ENCODE measurements at places on chromosomes 4 and X. TPM values are rescaled to one million over a fixed set of nuclear protein-coding genes. Genes with fewer than 3 reads are reported as not detected.

DNA sequence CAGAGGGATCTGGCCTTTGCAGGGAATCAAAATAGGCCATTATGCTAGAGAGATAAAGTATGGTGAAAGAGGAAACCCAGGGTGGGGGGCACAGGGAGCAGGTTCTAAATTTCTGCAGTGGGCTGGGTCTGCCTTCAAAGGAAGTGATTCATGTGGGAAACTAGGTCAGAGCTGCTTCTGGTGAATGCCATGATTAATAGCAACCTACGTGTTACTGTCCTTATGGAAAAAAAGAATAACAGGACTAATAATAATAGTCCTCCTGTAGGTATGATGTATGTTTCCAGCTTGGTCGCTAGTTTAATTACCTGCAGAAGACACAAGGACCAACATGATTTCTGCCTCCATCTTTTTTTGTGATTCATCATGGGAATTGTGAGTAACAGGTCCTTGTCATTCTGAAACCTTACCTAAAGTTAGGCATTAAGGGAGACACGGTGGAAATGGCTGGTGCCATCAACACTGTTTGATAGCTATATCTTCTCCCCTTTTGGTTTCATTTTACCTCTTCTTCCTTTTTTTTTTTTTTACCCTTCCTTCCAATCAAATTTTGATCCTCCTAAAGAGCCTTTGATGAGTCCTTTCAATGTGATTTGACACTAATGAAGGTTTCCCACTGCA, 180.4 kb downstream of the CPEB2 start:
- DNase-seq = no peak

DNA sequence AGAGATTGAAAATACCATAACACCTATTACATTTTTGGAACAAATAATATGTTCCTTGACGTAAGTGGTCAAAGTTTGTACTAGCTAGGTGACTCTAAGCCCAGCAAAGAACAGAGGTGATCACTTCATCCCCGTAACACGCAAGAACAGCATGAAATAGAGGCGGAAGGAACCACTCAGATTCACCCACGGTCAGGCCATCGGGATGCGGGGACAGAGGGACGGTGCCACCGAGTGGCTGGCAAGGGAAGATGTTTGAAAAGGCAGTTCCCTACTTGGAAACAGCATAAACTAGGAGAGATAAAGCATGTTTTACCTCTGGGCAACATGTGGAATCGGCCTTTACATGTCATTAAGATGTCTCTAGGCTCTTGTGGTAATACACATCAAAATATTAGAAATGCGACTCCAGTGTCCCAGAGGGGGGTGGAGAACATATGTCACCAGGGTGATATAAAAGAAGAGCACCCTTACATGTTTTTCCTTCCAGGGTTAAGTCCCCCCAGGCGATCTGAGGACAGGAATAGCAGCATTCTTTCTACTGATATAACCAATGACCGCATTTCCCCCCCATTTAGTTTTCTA, 84.0 kb downstream of the PHKA2 start:
- no peak for DNase-seq

DNA sequence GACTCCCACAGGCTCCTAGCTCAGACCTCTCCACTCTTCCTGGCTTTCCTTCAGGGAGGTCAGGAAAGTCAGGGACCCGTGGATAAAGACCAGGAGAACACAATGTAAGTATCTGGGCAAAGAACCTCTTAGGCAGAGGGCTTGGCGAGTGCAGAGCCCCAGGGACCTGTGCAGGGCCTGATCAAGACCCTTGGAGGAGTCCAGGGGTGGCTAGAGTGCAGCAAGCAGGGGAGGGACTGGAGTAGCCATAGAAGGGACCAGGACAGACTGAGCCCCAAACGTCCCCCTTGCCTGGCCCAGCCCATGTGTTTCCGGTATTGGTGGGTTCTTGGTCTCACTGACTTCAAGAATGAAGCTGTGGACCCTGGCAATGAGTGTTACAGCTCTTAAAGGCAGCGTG, 5.9 kb upstream of the TNIP2 start:
- no peak for DNase-seq

DNA sequence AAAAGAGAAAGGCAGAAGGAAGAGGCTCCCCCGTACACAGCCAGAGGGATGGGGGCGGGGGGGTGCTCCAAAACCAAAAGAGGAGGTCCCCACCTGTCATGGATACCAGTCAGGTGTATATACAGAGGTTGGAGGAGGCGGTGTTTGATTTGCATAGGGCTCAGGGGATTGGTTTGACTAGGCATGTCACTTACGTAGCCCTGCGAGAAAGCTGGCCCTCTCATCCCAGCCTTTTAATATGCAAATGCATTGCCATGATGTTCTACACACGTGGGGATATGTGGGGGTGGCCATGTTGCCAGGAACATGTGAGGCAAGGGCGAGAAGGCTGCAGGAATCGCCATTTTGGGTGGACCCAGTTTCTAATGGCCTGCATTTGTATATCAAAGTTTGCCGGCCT, 38.6 kb downstream of the TMEM150C start:
- no peak for DNase-seq

- DNase-seq = no peak
These were observed 205.8 kb downstream of the SPANXN4 start for GRCh38 chrX:143231492-143231891.

DNA sequence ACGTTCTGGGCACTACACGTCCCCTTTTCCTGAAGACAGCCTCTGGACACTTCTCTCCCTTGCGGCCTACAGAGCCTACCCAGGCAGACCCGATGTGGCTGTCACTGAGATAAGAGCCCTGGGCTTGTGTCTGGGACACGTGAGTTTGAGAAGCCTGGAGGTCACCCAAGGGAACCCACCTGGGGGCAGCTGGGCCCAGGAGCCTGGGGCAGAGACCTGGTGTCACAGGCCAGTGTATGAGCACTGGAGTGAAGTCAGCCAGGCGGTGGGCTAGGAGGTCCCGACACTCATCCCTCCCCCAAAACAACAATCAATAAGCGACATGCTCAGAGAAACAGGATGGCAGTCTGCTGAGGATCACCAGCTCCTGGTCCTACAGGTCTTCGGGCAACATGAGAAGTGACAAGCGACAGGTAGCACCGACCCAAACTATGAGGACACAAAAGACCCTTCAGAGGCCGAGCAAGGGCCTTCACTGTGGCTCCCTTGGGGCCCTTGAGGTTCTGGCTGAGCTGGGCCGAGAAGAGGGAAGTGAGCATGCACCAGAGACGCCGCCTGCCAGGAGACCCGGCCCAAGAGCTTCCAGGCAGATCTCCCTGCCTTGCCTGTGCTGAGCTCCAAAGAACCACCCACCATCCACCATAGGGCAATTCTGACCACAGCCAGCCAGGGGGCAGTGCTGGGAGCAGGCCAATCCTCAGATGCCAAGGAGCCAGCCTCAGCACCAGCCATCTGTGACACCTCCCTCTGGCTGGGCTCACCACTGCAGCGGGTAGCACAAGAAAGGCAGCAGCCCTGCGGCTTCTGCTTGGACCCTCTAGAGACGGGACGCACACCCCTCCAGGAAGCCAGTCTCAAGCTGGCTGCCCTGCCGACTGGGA, 11.0 kb upstream of the DUSP9 start:
- DNase-seq = no peak

DNA sequence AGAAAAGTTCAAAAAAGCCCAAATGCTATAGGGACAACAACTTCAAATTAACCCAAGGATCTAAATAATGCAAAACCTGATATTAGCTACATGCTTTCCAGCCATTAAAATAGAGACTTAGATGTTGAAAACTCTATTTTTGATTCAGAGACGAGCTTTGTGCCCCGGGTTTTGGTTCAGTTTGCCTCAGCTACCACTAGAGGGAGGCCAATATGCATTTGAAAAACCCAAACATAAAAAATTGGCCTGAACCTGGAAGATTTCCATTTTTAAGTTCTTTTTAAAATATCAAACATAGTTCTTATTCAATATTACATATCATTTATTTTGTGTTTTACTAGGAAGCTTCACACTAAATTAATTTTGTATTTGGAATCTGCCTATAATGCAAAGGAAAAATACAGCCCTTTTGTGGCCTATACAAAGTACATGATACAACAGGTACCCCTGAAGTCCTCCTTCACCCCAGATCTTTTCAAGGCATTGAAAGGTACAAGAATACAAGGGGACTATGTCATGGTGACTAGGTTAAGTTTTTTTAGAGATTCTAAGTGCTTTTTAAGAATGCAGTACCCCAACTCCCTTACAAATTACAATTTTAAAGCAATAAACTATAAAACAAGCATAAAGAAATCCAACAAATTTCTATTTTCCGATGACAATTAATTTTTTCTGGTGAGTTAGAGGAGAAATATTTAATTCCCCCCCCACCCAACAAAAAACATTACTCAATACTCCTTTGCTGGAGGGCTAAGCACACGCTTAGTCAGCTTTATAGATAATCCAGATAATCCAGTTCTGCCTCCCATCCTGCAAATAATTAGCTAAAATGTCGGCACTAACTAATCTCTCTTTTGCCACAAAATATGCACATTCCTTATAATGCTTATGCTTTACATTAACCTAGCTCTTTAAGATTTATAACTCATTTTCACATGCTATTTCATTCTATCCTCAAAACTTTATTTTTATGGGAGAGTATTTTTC, 97.7 kb upstream of the PTPN13 start:
- DNase-seq = peak; percentile 41

DNA sequence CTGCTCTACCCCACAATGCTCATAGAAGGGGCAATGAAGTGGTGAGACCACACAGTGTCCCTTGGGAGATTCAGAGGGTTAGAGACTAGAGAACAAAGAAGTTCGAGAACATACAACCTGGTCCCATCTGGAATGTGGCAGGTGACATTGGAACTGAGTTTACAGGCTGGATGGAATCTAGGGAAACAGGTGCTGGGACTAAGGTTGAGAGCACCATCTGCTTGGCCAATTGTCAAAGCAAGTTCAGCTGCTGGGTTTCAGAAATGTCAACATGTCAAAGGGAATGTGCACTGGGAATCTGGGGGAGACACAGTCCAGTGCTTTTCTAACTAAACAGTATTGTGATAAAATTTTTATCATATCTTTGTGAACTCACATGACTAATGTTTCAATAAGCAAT, 15.9 kb upstream of the FAM13A start:
- DNase-seq = no peak

DNA sequence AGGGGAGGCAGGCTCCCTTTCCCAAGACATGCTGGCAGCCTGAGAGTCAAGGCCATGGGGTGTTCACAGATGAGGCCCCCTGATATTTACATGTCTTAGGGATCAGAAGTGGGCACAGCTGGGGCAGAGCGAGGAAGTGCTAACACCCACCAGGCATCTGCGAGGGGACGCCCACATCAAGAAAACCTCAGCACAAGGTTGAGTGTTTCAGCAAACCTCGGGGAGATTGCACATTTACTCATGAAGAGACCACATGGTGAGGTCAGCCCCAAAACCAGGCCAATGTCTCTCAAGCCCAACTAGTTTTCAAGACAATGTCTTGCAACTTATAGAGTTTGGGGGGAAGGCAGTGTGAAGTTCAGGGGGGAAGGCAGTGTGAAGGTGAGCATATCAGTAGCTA, 55.2 kb downstream of the CLNK start:
- no peak for DNase-seq

DNA sequence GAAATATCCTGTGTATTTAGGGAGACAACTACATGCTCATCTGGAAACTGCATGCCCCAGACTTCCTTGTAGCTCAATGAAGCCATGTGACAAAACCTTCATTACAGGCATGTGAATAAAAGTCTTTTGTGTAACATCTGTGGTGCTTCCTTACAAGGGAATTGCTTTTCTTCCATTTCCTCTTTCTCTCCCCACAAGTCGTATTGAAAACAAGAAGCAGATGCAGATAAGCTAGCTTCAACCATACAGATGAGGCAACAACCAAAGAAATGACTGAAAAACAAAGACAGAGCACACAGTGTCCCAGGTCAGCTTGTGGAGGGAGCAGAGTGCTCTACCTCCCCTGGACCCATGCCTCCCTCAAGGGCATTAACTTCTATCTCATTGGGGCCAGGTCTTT, 115.8 kb upstream of the INPP4B start:
- no peak for DNase-seq

The GLRA3 gene
- 0.02 TPM for total RNA-seq

The SERPINA7 gene
- total RNA-seq = not detected

The SLC26A1 gene
- 0.38 TPM for total RNA-seq

The ARHGAP24 gene
- total RNA-seq = 15.0 TPM

The SOD3 gene
- total RNA-seq = 5.8 TPM

Measured in mesothelial cell of epicardium (in vitro differentiated cells).